ENCODE measurements at places on chromosomes 1 and 21. TPM values are rescaled to one million over a fixed set of nuclear protein-coding genes. Genes with fewer than 3 reads are reported as not detected.
A peak's percentile ranks its signal among the peaks of the same experiment; 100 is the strongest.

DNA sequence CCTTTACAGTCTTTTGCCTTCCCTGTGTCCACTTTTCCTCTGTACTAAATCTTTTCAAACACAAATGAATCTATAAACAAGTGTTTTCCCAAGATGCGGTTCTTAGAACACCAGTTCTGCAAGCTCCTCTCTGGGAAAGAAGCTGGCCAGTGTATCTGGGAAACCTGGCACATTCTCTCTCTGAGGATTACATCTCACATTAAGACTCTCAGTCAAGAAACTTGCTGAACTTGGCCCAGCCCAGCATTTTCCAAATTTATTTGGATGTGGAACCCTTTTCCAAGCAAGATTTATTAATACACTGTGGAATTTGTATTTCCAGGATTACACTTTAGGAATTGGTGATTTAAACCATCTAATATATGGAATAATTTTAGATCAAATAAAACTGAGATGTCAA lies 105.7 kb downstream of the ZNF281 start:
- DNase-seq: no peak

DNA sequence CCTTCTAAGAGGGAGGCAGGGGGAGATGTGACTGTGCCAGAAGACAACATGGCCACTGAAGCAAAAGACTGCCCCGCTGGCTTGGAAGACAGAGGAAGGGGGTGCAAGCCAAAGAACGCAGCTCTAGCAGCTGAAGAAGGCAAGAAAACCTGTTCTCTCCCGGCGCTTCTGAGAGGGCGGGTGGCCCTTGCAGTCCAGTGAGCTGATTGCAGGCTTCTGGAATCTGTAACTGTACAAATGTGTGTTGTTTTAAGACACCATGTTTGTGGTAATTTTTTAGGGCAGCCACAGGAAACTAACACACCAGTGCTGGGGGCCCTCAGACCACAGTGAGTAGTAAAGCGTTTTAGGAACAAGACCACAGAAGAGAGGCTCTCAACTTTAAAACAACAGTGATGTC lies 47.0 kb downstream of the CD46 start:
- no peak for DNase-seq

- no peak for DNase-seq
Observed at GRCh38 chr21:14245711-14246110, 29.8 kb downstream of the RBM11 start.

GRCh38 chr1:40014812-40015594 lies 25.5 kb upstream of the CAP1 start:
- DNase-seq: no peak

DNA sequence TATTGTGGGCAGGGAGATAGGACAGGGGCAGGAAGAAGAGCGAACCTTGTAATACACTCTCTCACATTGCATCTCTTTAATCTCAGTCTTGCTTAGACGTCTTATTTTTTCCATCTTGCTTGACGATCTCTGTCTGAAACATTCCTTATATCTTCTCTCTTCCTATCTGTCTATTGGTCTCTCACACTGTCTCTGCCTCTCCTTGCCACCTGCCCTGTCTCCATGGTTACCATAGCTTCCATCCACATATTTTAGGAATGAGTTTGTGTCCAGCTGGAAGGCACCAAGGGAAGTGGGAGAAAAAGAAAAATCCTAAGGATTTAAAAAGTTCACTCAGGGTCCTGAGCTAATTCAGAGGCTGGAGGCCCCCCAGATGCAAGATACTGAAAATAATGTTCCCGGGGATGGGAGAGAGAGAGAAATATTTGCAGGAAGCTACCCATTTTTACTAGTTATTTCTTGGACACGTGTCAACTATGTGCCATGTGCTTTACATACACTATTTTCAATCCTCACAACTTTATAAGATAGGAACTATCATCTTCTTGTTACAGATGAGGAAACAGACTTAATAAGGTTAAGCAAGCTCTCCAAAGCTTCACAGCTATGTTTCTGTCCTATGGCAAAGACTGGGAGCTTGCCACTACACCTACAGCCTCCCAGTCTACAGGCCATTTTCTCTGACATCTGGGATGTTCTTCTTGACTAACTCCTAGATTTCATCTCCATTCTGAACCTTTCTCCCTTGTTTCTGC lies 933 bp downstream of the ANKRD34A start:
- no peak for DNase-seq

DNA sequence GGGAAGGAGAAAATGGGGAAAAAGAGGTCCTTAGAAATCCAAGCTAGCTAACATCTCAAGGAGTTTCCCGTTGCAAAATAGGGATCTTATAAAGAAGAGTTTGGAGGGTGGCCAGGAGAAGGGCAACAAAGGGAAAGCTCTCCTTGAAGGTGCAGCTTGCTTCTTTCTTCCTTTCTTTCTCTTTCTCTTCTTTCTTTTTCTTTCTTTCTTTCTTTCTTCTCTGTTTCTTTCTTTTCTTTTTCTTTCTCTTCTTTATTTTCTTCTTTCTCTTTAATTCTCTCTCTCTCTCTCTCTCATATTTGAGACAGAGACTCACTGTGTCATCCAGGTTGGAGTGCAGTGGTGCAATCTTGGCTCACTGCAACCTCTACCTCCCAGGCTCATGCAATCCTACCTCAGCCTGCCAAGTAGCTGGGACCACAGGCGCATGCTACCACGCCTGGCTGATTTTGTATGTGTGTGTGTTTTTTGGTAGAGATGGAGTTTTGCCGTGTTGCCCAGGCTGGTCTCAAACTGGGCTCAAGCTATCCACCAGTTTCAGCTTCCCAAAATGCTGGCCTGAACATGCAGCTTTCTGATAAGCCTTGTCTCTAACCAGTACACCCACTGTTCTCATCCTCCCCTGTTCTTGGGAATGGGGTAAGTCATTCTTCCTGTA lies 44.4 kb downstream of the RNF11 start:
- no peak for DNase-seq

GRCh38 chr1:94922761-94923331 lies 4.1 kb downstream of the CNN3 start:
- no peak for DNase-seq

- no peak for DNase-seq
Observed at GRCh38 chr1:151596166-151596953, 15.5 kb upstream of the SNX27 start.

- no peak for DNase-seq
Observed at GRCh38 chr1:70207492-70207891, 2.1 kb upstream of the LRRC40 start.

- DNase-seq: no peak
Observed at GRCh38 chr1:202216691-202217090, 23.1 kb downstream of the LGR6 start.

- DNase-seq: no peak
Observed at GRCh38 chr21:32348604-32349332, 44.0 kb downstream of the URB1 start.

- DNase-seq: no peak
Observed at GRCh38 chr1:240362826-240363225, 249.1 kb downstream of the GREM2 start.

The ARHGAP29 gene
- 27.5 TPM for total RNA-seq

- no peak for DNase-seq
Observed at GRCh38 chr1:45322486-45323040, 4.1 kb upstream of the HPDL start.

- peak; percentile 89 for DNase-seq
Observed at GRCh38 chr1:209643285-209644020, 8.8 kb downstream of the LAMB3 start.

GRCh38 chr1:237685551-237685950 lies 205.2 kb downstream of the ZP4 start:
- DNase-seq: no peak

The CFHR1 gene
- not detected for total RNA-seq

DNA sequence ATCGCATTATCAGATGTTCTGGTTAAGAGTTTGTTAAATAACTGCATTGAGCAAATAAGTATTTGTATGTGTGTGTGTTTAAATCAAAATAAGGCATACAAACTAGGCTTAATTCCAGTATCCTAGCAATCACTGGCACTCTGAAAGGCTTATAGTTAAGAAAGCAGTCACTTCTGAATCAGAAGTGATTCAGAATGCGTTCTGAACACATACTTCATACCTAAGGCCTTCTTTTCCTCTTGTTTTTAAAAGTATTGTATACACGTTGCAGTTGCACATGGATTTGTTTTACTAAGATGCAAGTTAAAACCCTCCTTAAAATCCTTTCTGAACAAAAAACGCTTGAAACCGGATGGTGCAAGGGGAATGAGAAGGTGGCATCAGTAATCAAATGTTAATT lies 238.4 kb upstream of the DMRTA2 start:
- no peak for DNase-seq

GRCh38 chr1:32915766-32916706 lies 14.8 kb upstream of the TMEM54 start:
- DNase-seq: no peak

DNA sequence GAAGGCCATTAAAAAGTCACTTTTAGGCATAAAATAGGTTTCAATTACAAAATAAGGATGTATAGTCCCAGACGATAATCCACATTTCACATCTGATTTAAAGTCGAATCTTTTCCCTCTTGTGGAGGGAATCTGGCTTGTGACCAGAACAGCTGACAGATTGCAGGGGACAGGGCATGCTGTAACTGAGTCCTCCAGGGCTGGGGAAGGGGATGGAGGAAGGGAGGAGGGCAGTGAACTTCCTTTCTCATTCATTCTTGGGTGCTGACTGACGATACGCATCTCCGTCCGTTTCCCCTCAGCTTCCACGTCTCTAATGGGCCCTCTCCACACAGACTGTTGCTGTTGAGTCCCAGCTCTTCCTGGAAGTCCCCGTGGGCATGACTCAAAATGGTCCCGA lies 108.1 kb upstream of the CSF3R start:
- DNase-seq: no peak

GRCh38 chr1:64928325-64928724 lies 38.0 kb downstream of the JAK1 start:
- no peak for DNase-seq

Measured in Right ventricle myocardium superior (tissue), 1 donor.